ENCODE measurements at places on chromosomes 2 and 18.

GRCh38 chr2:173590276-173590861, 235.7 kb downstream of the CDCA7 start:
- peak; percentile 91 for DNase-seq

- DNase-seq: peak; percentile 5
Observed at GRCh38 chr2:38613126-38613848, 10.6 kb upstream of the HNRNPLL start.

- no peak for DNase-seq
Observed at GRCh38 chr2:157587576-157587975, 41.1 kb downstream of the ACVR1C start.

DNA sequence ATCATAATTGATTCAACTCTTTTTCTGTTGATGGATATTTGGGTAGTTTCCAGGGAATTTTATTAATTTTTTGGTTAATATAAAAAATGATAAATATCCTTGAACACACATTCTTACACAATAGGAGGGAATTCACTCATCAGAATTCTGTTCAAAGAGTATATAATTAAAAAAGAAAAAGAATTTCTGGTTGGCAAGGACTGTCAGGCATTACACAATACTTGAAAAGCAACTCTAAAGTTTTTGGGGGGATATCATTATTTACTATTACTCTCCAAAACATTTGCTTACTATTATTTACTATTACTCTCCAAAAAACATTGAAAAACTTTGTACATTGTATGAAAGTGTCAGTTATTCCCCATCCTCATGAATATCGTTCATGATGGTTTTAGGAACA, 38.0 kb downstream of the G6PC2 start:
- no peak for DNase-seq

GRCh38 chr18:22987547-22988189, 54.5 kb downstream of the RBBP8 start:
- no peak for DNase-seq

DNA sequence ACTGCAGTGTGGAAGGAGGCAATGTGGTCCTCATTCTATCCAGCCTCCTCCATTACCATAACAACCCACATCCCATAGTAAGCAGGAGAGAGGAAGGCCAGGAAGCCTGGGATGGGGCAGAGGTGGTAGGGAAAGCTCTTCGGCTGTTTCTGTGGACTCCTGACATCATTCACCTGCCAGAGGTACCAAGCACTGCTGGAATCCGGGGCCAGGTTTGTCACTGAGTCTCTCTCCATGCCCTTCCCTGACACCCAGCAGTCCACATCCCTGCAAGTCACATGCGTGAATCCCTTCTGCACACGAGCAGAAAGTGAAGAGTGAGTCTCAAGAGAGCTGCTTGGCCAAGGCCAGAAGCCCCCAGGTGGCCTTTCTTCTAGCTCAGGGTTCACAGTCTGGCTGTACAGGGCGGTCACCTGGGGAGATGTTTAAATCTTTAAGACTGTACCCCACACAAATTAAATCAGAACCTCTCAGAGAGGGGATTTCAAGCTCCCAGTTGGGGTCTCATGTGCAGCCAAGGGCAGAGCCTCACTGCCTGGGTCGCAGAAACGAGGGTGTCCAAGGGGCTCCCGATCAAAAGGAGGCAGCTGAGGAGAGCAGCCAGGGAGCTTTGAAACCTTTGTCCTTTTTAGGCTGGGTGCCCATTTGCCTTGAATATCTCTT, 94.2 kb downstream of the ARMC9 start:
- DNase-seq: no peak

DNA sequence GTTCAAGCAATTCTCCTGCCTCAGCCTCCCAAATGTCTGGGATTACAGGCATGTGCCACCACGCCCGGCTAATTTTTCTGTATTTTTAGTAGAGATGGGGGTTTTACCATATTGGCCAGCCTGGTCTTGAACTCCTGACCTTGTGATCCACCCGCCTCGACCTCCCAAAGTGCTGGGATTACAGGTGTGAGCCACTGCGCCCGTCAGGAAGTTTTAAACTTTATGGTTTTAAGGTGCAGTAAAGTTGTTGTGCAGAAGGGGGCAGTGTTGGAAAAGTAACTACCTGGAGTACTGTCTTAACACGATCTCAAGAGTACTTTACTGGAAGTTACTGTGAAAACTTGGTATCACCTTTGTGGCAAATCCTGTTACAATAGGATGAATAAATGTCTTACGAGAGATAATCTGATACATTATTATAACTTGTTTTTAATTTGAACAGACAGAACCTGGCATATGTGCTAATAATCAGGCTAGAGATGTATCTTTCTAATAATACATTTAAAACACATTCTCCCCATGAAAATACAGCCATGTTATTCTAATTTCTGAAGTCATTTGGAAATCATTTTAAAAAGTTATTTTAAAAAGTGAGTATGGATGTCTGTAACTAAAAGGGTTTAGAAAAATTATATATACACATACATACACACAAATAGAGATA, 10.8 kb downstream of the SPDYA start:
- DNase-seq: peak; percentile 49

GRCh38 chr2:71499691-71500090, 46.3 kb downstream of the DYSF start:
- no peak for DNase-seq

DNA sequence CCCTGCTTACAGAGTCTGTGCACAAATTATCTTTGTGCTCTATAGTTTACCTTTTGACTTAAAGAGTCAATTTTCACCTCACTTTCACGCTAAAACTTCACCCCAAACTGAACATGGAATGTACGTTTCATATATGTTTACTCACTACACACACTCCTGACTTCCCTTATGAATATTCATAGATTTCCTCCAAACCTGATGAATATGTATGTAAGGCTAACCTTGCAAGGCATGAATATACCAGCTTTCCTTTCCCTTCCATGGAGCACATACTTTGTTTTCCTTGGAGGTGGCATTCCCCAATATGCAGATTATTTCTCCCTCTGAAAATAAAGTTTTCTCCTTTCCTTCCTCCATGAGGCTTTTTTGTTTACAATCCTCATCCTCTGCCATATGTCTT, 48.4 kb upstream of the GPR39 start:
- no peak for DNase-seq

GRCh38 chr2:207176247-207176646, 10.5 kb upstream of the KLF7 start:
- DNase-seq: no peak

- no peak for DNase-seq
Observed at GRCh38 chr2:183898641-183899040, 699.7 kb upstream of the ZNF804A start.

DNA sequence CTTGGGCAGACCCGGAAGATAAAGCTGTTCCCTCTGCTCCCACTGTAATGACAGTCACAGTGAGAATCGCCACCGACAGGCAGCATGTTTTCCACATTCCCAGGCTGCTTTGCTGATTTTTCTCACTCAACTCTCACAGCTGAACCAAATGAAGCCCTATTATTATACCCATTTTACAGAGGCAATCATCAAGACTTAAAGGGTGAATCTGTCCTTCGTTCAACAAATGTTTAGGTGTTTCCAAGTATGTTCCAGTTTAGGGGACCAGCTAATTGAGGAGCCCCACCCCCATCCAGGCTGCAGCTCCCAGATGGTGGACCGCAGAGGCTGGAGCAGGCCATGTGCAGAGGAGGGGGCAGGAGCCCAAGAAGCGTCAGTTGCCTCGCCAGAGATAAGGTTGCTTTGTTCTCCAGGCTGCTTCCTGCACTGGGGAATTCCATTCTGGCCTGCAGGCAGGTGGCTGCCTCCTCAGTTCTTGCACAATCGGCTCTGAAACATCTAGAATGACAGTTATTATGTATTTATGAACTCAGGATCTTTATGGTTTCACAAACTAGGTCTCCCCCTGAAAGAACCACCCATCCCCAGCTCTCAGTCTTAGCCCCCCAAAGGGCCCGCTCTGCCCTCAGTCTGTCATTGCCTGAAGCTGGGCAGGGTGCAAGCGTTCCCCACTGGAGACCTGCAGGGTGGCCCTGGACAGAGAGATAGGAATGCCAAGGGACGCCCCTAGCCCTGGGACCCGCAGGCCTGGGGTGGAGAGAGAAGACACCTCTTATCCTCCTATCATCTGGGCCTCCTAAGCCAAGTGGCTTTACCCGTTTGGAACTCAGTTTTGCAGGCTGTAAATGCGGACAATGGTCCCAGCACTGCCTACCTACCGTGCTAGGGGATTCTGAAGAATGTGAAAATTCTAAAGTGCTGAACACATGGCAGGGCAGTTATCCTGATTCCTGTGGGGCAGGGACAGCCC, 49.1 kb upstream of the MYCN start:
- no peak for DNase-seq

DNA sequence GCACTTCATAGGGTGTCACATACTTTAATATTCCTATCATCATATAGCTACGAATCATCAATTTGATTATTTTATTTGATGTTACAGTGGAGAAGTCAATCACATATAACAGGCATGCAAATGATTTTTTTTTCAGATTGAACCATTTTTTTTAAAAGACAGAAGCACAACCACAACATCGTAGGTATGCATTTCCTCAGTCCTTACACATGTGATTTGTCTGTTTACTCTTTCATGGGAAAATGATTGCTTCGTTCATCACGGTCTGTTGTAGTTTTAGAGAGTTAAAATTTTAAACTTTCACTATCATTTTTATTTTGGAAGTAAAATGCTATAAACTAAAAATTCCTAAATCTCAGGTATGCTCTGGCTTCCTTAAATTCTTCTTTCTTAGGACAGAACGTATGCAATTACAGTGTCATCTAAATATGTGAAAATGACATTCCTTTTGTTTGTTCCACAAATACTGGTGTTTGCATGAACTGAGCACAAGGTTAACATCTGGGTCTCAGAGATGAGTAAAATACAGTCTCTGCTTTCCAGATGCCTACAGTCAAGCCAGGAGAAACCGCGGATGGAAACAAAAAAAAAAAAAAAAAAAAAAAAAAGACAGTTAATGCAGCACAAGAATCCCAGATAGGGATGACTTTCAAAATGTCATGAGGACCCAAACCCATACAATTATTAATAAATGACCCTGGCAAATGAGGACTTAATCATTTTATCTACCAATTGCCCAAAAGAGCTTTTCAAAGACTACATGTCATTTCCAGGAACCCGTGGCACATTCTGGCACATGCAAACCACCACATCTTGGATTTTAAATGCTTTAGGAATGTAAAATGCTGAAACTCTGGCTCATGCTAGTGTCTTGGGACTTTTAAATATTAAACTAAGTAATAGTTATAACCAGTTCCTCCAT, 201.2 kb downstream of the LRP1B start:
- DNase-seq: peak; percentile 59

GRCh38 chr2:133389569-133389968, 178.7 kb downstream of the NCKAP5 start:
- DNase-seq: no peak

DNA sequence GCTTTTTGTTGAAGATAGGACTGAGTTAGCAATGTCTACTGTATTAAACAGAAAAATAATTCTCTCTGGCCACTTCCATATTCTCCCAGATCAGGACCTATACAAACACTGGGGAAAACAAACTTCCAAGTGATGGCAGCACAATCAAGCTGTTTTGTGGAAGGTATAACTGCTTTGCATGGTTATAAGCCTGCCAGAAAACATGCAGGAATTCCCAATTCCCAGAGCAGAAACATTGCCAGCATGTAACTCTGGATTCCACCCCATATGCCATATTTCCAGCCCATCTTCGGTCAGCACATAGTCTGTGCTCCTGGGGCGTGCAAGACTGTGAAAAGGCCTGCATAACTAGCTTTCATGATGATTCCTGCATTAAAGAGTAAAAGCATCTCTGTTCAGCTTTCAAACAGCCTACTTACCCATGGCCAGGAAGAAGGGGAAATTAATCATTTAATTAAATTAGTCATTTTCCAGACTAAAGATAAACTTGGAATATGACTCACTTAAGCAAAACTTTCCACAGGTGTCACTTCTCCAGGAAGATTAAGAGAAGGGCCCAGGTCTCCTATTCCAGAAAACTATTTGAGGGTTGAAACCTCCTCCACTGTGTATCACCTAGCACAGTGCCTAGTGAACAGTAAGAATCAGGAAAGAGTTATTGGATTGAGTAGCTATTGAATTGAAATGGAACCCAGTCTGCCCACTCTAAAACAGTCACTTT, 280.5 kb downstream of the NRXN1 start:
- no peak for DNase-seq

DNA sequence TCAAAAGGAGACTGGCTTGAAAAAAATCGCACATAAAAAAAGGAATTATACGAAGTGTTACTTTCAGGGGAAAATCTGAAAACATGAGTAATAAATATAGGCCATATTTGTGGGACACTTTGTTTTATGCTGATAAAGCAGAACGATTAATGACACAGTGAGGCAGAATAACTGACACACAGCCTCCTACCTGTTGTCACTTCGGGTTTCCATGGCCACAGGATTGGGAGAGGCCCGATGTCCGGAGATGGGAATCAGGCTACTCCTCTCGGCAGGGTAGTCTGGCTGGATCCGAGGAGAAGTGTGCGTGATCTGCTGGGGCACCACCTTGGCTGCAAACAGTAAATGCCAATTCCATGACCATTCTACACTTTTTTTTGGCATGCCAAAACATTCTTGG, 31.7 kb downstream of the SAP130 start:
- DNase-seq: no peak

GRCh38 chr2:222915092-222915957, 54.5 kb downstream of the ACSL3 start:
- DNase-seq: peak; percentile 40

GRCh38 chr2:237870754-237871651, 11.6 kb downstream of the RAMP1 start:
- no peak for DNase-seq

GRCh38 chr2:200627110-200627770, 41.4 kb downstream of the AOX1 start:
- DNase-seq: no peak

DNA sequence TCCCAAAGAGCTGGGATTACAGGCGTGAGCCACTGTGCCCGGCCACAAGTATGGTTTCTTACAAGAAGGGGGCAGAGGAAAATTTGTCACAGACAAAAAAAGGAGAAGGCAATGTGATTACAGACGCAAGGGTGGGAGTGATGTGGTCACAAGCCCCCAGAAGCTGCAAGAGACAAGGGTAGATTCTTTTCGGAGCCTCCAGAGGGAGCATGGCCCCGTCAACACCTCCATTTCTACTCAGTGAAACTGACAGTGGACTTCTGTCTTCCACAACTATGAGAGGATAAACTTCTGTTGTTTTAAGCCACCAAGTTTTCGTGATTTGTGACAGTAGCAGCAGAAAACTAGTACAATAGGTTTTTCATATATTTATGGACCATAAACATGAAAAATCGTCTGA, 2.1 kb upstream of the TCF7L1 start:
- peak; percentile 62 for DNase-seq

DNA sequence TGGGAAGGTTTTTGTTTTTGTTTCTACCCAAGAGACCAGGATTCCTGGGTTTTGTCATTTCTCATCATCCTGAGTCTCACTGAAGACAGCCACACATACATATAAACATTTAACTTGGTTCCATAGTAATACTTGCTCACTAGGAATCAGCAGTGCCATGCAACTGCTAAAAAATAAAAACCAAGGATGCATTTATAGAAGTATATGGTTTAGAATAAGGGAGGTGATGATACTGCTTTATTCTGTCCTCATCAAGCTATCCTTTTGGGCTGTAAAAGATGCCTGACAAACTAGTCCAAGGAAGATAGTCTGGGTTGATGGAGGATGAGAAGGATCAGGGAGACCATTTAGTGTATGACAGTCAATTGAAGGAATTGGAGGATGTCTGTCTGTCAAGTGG, 740 bp downstream of the SPATA3 start:
- no peak for DNase-seq

- no peak for DNase-seq
Observed at GRCh38 chr2:103151046-103151445, 389.2 kb downstream of the TMEM182 start.

GRCh38 chr2:72129681-72130340, 17.9 kb downstream of the CYP26B1 start:
- DNase-seq: peak; percentile 29
